Mesothelial cell of epicardium (in vitro differentiated cells): ENCODE measurements at places on chromosomes 5 and 9.

DNA sequence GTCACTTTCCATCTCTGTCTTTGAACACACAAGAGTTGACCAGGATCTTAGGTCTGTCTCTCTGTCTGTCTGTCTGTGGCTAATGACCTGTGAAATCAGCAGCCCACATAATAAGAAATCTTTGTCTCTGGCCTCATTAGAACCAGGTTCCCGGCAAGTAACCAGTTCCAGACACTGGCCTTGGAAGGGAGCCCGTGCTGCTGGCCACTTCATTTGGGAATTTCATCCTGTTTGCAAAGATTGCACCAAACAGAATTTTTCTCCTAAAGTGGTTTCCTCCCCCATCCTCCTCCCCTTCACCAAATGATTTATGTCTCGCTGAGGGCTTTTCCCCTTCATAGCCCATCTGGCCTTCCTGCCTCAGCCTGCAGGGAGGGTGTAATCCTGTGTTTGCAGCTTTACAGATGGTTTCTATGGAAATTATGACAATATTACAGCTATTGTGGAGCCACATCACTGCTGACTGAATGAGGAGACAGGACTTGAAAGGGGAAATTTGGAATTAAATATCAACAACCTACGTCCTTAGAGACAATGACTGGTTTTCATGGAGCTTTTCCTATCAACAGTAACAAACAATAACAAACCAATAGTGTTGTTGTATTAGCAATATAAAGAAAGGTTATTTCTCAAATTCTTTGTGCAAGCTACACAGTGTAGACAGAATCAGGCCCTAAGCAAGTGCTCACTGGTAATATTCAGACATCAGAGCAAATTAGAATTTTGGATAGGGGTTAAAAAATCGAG lies 25.7 kb downstream of the DPYSL3 start:
- DNase-seq, result peak; percentile 21

- DNase-seq, result no peak
Measured at GRCh38 chr5:110768138-110768860, 29.5 kb downstream of the SLC25A46 start.

- no peak for DNase-seq
Measured at GRCh38 chr5:15664961-15665360, 165.0 kb downstream of the FBXL7 start.

DNA sequence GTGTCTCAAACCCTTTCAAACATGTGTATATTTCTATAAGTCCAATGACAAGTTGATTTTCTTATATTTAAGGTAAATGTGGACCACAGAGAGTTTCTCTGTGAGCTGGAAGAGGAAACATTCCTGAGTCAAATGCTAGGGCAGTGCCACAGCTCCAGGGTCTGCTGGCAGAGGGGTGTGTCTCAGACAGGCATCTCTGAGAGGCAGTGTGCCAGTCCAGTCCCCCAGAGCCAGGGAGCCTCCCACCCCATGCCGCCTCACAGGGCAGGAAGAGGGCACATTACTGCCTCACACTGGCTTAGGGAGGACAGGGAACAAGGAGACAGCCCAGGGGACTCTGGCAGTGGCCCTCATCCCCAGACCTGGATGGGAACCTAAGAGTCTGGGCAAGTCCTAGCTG lies 120.2 kb downstream of the TENT4A start:
- no peak for DNase-seq

DNA sequence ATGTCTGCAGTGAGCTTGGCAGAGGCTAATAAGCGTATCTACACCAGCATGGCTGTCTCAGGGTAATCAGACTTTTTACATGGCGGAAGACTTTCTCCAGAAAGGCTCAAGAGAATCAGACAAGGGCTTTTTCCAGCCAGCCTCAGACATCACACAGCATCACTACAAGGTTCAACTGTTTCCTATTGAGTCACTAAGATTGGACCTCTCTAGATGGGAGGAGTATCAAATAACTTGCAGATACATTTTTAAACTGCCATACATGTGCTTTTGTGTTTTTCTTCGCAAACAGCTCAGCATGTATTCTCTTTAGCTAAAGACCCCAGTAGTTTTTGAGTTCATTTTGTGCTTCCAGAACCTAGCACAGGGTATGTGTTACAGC lies 22.9 kb upstream of the PIK3R1 start:
- DNase-seq, result no peak

- DNase-seq, result no peak
Measured at GRCh38 chr9:108468364-108468763, 387.4 kb downstream of the ACTL7B start.

GRCh38 chr9:567128-567746 lies 274.3 kb upstream of the DMRT1 start:
- DNase-seq, result no peak

DNA sequence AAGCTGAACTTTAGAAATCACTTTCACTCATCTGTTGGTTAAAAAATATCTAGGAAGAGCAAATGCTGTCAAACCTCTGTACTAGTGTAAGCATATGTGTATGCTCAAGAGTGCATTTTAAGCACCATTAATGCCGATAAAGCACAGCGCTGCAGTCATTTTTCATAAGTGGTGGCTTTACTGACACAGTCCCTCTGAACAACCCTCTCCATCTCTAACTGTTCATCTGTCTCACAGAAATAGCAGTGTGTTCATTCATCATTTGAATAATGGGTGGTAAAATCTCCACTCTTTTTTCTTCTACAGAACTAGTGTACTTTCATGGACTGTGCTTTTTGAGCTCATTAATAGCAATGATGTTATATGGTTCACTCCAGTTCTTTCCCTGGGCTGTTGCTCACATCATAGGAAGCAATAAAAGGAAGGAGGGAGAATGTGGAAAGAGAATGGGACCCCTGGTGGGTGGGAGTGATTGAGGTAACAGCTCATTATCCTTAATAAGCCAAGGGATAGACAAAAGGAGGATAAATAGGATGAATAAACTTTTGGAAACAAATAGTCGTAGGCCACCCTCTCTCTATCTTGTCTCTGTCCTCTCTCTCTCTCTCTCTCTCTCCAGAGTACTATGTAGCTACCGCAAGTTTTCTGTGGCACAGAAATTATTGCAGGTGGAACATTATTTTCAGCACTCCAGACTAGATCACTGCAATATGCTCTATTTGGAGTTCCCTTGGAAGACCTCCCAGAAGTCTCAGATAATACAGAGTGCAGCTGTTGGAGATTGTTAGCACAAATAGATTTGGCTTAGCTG lies 117.9 kb upstream of the PRDM9 start:
- DNase-seq, result no peak
